RWPE2 (cell line): ENCODE measurements at places on chromosomes 1 and 21.

GRCh38 chr1:17565461-17566252 lies 26.2 kb downstream of the ARHGEF10L start:
- peaks cover 18% of the 10 kb centered on the region for H3K4me1 ChIP-seq
- H3K27ac ChIP-seq = no peak overlapping the region
- no peak for DNase-seq
- H3K27me3 ChIP-seq = no peaks in the 10 kb centered on the region
- no peaks in the 10 kb centered on the region for H3K36me3 ChIP-seq
- no peak overlapping the region for H3K4me3 ChIP-seq

DNA sequence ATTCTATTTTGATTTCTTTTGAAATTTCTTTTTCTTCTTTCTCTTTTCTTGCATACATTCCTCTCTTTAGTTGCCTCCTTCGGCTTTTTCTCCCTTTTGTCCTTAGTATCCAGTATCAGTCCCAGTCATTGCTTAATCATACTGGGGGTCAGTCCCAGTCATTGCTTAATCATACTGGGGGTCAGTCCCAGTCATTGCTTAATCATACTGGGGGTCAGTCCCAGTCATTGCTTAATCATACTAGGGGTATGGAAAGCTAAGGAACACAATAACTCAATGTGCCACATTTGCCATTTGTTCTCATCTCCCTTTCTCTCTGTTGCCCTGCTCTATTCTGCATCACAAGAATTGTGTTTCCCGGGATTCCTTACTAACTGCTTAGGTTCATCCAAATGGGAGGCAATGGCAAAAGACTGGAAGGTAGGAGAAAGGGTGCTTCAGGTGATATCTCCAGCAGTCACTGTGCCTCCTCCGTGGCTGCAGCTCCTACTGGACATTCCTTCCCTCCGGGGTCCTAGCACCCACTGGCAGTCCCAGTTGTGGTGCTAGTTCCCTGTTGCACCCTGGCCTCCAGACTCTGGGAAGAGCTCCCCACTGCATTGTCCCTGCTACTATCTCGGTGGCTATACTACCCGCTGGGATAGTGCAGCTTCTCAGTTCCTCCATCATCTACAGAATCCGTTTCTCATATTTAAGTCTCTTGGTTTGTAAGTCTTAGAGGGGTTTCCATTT lies 32.6 kb upstream of the LAMC1 start:
- no peaks in the 10 kb centered on the region for H3K36me3 ChIP-seq
- no peaks in the 10 kb centered on the region for H3K27me3 ChIP-seq
- DNase-seq = no peak
- H3K4me1 ChIP-seq = peaks cover 10% of the 10 kb centered on the region
- peak overlapping the region; percentile 6 for H3K27ac ChIP-seq

- no peak overlapping the region for H3K27ac ChIP-seq
- H3K27me3 ChIP-seq = peaks cover 25% of the 10 kb centered on the region
- no peak for DNase-seq
- H3K4me1 ChIP-seq = no peaks in the 10 kb centered on the region
- H3K4me3 ChIP-seq = no peak overlapping the region
- H3K36me3 ChIP-seq = no peaks in the 10 kb centered on the region
These were observed 53.4 kb downstream of the DMRTA2 start for GRCh38 chr1:50369830-50370229.

DNA sequence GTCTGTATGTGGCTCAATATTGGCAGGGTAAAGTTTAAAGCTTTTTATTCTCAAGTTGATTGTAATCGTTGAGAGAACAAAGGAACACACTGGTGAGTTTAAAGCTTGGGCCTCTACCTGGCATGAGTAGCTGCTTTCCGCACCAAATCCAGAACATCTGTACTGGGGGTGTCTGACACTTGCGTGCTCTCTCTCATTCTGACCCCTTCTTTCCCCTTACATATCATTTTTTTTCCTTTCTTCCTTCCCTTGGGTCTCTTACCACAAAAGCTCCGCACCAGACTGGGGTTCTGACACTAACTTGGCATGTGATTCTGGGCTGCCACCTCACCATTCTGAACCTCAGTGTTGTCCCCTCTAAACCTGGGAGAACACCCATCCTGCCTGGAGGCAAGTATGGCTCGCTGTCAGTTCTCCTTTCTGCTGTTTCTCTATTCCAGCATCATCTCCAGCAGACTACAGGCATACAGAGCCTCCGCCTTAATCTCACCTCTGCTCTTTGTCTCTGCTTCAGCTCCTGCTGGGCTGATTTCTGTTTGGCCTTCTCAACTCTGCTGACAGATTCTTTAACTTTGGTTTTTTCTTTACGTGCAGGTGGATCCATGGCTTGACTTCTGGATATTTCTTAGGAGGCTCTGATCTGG lies 859 bp upstream of the ERMAP start:
- H3K27ac ChIP-seq = peak overlapping the region; percentile 79
- H3K4me1 ChIP-seq = peaks cover 11% of the 10 kb centered on the region
- no peak for DNase-seq

DNA sequence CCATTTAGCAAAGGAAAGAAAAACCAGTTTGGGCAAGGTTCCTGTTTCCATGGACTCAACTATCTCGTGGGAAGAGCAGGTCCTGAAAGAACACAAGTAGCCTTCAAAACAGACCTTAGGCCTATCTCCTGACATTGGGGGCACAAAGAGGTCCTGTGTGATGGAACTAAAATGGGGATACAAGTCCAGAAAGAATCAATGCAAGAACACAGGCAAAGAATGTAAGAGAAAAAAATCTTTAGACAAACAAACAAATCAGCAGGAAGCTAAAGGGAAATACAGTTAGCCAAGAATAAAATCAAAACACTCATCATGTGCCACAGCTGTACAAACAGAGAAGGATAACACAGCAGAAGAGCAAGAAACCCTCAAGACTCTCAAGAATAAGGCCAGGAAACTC lies 28.2 kb downstream of the SLC30A10 start:
- H3K36me3 ChIP-seq = no peaks in the 10 kb centered on the region
- DNase-seq = no peak
- no peaks in the 10 kb centered on the region for H3K4me1 ChIP-seq
- H3K27me3 ChIP-seq = no peaks in the 10 kb centered on the region
- no peak overlapping the region for H3K27ac ChIP-seq
- H3K4me3 ChIP-seq = no peak overlapping the region

GRCh38 chr1:97070376-97070775 lies 348.8 kb downstream of the PTBP2 start:
- H3K36me3 ChIP-seq = no peaks in the 10 kb centered on the region
- no peak for DNase-seq
- H3K4me1 ChIP-seq = no peaks in the 10 kb centered on the region
- H3K27ac ChIP-seq = no peak overlapping the region
- no peak overlapping the region for H3K4me3 ChIP-seq

- peak overlapping the region; percentile 79 for H3K4me3 ChIP-seq
- DNase-seq = no peak
- H3K27me3 ChIP-seq = no peaks in the 10 kb centered on the region
- peak overlapping the region; percentile 80 for H3K27ac ChIP-seq
These were observed 595 bp downstream of the EXOC8 start for GRCh38 chr1:231337043-231337471.

DNA sequence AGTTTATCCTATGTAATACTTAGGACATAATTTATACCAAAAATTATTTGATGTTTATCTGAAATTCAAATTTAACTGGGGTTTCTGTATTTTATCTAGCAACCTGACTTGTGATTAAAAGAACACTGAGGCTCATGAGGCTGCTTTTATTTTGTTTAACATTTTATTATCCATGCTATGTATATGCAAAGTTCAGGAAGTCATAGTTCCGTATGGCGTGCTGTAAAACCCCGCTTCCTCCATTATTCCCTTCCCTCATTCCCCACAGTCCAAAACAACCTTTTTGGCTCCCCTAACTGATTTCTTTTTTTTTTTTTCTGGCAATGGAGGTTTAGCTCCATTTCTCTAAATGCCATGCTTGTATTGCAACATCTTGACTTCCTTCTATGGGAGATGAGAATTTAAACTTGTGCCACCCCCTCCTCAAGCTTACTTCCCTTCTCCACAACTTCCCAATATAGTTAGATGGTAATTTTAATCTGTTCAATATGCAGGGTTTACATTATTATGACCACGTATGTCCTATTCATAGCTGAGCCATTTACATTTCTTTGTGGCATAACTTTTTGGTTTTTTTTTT lies 138.0 kb upstream of the DNAH14 start:
- no peak for DNase-seq
- no peak overlapping the region for H3K27ac ChIP-seq
- no peaks in the 10 kb centered on the region for H3K27me3 ChIP-seq
- H3K4me3 ChIP-seq = no peak overlapping the region
- H3K4me1 ChIP-seq = no peaks in the 10 kb centered on the region
- no peaks in the 10 kb centered on the region for H3K36me3 ChIP-seq

GRCh38 chr1:174550296-174550695 lies 102.5 kb downstream of the GPR52 start:
- no peak overlapping the region for H3K27ac ChIP-seq
- no peaks in the 10 kb centered on the region for H3K27me3 ChIP-seq
- H3K36me3 ChIP-seq = no peaks in the 10 kb centered on the region
- H3K4me3 ChIP-seq = no peak overlapping the region
- DNase-seq = no peak
- no peaks in the 10 kb centered on the region for H3K4me1 ChIP-seq

- no peak overlapping the region for H3K4me3 ChIP-seq
- no peaks in the 10 kb centered on the region for H3K27me3 ChIP-seq
- no peak overlapping the region for H3K27ac ChIP-seq
- H3K36me3 ChIP-seq = peaks cover 42% of the 10 kb centered on the region
These were observed 235.2 kb downstream of the SDCCAG8 start for GRCh38 chr1:243490748-243491686.

DNA sequence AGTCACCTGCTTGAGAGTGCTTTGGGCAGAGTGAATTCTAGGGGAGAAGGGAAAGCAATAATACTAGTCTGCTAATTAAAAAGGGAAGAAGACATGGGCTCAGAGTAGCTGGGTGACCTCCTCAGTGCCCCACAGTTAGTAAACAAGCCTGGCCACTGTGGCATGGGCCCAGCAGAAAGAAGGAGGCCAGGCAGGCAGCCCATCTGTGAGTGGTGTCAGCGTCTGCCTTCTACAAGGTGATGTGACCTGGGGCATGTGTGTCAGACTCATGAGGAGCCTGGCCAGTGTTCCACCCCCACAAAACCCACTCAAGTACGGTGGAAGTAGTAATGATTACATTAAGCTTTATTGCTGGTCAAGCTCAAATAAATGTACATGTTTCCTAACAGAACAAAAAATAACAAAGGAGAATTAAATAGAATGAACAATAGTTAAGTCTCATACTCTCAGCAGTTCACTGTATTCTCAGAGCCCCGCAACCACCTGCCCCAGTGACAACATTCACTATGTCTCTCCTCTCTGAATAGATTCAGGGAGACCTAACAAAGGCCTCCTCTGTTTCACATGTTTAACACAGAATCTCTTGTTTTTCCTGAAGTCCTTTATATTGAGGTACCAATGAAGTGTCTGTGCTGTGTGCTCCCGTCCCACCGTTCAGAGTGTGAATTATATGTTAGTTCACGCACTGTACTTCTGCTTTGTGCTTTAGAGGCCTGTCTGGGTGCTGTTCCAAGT lies 32.5 kb downstream of the SLC22A15 start:
- no peak overlapping the region for H3K4me3 ChIP-seq
- no peaks in the 10 kb centered on the region for H3K4me1 ChIP-seq
- no peak overlapping the region for H3K27ac ChIP-seq
- DNase-seq = no peak
- H3K27me3 ChIP-seq = no peaks in the 10 kb centered on the region

DNA sequence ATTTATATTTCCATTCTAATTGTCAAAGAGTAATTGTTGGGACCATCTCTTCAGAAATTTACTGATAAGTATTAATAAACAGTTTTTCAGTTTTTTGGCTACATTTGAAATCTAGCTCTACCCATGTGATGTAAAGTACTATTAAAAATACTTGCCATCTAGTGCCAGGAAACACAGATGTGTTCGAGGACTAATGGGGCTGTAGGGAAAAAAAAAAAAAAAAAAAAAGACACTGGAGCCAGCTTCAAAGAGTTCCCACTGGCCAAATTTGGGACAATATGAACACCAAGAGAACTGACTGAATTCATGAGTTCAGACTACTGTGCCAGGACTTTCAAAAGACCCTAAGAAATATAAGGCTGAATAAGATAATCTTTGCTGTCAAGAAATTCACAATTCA lies 65.2 kb upstream of the GFI1 start:
- no peaks in the 10 kb centered on the region for H3K36me3 ChIP-seq
- DNase-seq = no peak
- H3K27me3 ChIP-seq = no peaks in the 10 kb centered on the region
- no peak overlapping the region for H3K27ac ChIP-seq

DNA sequence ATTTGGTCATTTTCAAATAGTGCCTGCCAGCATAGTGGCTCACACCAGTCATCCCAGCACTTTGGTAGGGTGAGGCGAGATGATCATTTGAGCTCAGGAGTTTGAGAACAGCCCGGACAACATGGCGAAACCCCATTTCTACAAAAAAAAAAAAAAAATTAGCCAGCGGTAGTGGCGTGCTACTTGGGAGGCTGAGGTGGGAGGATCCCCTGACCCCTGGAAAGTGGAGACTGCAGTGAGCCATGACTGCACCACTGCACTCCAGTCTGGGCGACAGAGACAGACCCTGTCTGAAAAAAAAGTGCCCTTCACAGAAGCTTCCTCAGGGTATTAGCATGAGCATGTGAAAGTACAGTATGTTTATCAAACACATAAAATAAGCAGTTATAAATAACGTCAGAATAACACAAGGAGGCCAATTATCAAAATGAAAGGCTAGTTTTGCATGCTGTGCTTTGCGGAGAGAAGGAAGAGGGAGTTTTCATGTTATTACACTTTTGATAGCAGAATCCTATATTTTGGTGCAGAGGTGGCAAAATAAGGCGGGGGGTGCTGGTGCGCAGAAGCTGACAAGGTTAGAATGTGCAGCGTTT lies 781 bp upstream of the METTL13 start:
- peaks cover 24% of the 10 kb centered on the region for H3K36me3 ChIP-seq
- peak overlapping the region; percentile 83 for H3K27ac ChIP-seq
- no peaks in the 10 kb centered on the region for H3K27me3 ChIP-seq

DNA sequence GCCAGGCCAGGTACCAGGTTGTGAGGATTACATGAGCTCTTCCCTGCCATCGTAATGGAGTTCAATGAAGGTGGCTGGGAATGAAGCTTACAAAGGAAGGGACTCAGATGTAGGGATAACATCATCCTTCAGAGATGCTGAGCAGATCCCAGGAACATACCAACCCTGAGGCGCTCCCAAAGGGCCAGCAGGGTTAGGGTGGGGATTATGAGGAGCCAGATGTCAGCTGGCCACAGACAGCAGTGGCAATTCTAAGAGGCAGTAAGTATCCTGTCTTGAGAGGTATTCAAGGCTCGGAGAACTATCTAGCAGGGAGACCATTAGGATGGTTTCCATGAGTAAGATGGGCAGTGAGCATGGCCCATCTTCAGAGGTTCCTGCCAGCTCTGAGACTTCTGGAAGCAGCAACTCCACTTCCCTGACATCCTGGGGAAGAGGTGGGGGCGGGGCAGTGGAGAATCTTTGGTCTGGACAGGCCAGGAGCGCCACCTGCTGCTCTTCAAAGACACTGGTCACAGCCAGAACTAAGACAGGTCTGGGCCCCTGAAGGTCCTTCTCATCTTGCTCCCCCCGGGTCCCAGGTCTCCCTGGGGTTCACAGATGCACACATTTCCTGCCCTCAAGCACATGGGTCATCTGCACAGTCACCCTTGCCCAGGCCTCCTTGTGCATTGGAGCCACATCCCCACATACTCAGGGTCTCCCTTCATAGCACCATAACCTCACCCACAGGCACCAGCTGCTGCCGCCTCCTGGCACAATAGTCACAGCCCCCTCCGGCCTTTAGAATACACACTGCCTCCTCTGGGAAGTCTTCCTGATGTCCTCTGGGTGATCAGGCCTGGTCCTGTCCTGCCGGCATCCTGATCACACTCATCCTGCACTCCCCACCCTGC lies 2.7 kb upstream of the SDC3 start:
- H3K4me3 ChIP-seq = no peak overlapping the region
- H3K36me3 ChIP-seq = no peaks in the 10 kb centered on the region
- no peak overlapping the region for H3K27ac ChIP-seq
- H3K4me1 ChIP-seq = no peaks in the 10 kb centered on the region
- peak; percentile 83 for DNase-seq
